ENCODE measurements at places on chromosomes 1 and 21.

GRCh38 chr1:192903142-192903541 is 94.3 kb downstream of the RGS2 start:
- no peak for DNase-seq

DNA sequence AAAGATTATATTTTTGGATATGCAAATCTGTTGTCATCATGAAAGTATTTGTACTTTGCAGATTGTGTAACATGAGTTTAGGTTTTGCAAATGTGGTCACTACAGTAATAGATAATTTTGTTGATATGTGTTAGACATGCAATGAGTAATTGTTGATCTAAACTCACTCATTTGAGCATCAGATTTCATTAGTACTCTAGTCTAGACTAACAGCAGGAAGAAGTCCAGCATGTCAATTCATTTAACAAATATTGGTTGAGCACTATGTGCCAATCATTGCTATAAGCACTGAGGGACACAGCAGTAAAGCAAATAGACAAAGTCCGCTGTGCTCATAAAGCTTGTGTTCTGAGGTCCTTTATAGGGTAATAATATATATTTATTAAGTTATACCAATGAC is 350.0 kb downstream of the USP25 start:
- DNase-seq: no peak

GRCh38 chr21:46092026-46092764 is 5.7 kb upstream of the COL6A2 start:
- DNase-seq: no peak

GRCh38 chr1:53616927-53617326 is 122.0 kb downstream of the GLIS1 start:
- no peak for DNase-seq

DNA sequence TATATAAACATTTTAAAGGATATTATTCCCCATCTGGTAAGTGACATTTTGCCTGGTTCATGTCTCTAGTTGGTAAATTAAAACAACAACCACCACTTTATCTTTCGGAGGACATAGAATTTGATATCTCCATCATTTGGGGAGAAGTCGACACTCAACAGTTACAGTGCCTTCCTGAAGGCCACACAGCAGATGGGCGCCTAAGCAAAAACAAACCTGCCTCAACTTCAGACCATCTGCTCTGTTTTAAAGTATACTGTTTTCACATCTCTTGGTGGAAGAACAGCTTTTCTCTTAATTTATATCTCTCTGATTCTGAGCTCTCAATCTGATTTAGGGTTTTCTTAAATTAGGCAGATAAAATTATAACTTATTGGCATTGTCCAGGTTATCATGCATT is 282.2 kb downstream of the RYR2 start:
- no peak for DNase-seq

DNA sequence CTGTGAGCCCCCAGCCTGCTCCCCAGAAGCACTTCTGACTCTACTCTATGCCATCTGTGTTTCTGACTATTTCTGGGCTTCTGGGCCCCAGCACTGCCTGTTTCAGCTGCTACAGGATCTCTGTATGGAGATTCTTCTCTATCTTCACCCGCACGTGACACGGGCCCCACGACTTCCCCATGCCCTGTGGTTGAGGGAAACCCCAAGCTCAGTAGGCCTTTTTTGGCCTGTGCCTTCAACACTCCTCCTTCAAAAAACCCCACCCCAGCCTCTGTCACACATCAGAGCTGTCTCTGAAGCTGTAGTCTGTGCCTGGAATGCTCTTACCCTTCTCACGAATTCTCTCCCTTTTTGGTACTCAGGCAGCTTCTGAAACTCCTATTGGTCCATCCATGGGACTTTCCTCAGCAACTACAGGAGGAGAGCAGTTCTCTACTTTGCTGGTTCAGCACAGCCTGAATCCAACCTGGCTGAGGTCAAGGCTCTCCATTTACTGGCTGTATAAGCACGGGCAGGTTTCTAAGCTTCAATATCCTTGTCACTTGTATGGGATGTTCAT is 2.0 kb upstream of the NID1 start:
- peak; percentile 31 for DNase-seq

DNA sequence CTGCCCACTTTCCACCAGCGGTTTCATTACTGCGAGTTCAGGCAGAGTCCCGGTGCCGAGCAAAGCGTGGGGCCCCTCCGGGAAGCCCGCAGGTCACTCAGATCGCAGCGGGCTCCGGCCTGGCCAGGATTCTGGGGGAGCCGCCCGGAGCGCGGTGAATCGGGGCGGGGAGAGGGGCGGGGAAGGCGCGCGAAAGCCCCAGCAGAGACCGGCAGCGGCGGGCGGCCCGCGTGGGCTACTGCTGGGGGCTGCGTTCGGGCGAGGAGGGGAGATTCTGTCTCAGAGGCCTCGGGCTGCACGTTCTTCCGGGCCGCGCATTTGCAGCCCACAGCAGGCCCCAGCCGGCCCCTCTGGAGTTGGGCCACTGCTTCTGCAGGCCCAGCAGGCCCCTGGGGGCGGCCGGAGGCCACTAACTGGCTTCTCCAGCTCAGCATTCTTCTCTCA is 64.7 kb downstream of the SCCPDH start:
- no peak for DNase-seq

DNA sequence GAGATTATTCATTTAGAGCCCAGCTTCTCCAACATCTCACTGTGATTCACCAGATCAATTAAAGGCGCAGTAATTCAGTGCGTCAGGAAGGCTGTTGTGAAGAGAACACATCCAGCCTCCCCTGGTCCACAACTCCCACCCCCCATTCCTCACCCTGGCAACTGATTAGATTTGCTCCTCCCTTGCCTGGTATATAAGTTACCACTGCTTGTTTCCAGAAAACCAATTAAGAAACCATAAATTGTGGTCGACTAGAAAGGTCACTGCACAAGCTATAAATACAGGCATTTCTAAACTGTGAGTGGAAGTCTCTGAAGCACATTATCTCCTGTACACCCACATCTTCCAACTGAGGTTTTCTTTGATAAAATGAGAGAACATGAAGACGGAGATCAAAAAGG is 41.9 kb downstream of the FAM163A start:
- DNase-seq: no peak

- no peak for DNase-seq
These were observed 160.1 kb downstream of the FASLG start for GRCh38 chr1:172818841-172819527.

DNA sequence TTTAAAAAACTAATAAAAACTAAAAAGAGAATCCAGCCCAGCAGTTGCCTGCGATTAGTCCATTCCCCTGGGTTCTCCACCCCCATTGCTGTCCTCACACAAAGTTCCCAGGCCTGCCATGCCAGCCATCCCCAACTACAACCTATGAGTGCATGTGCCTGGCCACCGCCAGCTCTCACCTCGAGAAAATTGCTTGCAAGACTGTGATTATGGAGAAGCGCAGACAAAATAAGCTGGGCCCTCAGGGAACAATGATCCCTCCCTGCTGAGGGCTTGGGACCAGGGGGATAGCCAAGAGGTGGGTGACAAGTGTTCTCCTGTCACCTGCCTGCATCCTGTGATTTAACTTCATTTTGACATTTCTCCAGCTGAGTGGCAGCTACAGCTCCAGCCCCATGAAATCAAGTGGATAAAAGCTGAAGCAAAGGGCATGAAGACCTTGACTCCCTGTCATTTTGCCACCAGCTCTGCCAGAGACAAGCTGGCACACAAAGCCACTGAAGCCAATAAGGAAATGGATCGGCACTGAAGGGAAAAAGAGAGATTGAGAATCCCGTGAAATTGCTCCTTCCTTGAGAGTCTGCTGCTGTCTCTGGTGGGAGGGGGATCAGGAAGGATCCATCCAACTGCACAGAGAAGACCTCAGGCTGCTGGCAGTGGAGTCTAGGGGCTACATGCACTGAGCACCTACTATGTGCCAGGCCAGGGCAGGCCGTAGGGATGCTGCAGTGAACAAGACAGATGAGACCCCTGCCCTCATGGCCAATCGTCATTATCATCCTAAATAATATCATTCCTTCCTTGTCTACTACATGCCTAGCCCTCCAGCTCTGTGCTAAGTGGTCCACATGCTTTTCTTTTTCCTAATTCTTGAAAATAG is 40.7 kb downstream of the MATN1 start:
- DNase-seq: no peak

DNA sequence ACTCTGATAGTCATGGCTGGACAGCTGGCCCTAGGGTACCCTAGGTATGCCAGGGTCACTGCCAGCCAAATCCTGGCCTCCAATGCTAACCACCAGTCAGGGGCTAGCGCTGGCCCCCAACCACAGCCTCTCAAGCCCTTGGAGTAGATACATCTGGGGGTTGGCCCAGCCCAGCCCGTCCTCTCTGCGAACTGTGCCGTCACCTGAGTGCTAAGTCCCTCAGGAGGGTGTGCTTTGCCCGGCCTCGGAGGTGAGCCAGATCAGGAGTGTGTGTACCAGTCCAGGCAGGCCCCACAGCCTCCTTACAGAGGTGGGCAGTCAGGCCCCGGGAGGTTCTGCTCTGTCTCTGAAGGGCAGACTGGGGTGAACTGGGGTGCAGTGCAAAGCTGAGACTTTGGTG is 34.0 kb upstream of the DISP3 start:
- no peak for DNase-seq

DNA sequence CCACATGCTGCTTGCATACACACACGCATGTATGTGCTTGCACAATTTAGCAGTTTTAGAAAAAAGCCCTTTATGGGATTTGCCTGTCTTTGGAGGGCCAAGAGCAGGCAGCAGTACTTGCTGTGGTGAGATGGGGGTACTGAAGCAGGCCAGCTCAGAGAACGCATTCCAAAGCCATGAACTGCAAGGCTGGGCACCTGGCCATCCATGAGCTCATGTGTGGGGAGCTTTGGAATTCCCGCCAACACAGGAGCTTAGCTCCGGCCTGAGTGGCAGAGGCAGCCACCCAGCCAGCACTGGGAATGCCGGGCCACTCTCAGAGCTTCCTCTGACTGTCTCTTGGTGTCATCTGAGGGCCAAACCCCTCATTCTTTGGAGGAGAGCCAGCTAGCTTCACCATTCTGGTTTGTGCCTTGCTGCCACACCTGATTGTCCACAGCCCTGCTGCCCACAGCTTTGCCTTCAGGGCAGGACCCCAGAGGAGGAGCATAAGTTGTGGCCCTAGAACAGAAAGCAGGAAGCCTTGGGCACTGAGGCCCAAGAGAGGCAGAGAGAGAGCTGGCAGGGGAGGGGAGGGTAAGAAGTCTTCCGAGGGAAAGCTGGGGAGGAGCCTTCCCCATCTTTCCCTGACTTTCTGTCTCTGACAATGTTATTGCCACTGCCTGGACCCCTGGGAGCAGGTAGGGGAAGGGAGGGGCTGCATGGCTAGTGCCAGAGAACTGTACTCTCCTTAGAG is 92.1 kb upstream of the POU3F1 start:
- DNase-seq: no peak

GRCh38 chr21:43869486-43870325 is 4.7 kb downstream of the AGPAT3 start:
- no peak for DNase-seq

GRCh38 chr1:247274605-247275256 is 18.9 kb downstream of the VN1R5 start:
- DNase-seq: no peak

GRCh38 chr1:96749618-96750017 is 28.0 kb downstream of the PTBP2 start:
- DNase-seq: no peak

- DNase-seq: no peak
These were observed 462.8 kb upstream of the NFIA start for GRCh38 chr1:60619581-60619980.

GRCh38 chr1:246632281-246633168 is 66.3 kb downstream of the CNST start:
- DNase-seq: no peak

DNA sequence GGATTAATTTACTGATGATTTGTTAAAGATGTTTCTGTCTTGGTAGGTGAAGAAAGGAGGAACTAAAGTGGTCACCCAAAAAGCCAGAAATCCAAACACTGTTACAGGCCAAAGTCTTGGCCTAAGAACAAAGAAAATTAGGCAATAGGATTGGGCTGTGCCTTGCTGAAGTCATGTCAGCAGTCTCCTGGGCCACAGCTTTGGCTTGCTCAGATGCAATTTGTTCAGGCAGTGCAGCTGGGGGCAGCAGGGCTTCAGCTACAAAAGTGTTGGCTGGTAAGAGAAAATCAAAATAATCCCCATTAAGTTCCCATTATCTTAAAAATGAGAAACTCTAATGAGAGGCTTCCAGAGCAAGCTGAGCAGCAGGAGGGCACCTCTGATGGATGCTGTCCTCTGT is 14.0 kb upstream of the RAP1A start:
- no peak for DNase-seq

DNA sequence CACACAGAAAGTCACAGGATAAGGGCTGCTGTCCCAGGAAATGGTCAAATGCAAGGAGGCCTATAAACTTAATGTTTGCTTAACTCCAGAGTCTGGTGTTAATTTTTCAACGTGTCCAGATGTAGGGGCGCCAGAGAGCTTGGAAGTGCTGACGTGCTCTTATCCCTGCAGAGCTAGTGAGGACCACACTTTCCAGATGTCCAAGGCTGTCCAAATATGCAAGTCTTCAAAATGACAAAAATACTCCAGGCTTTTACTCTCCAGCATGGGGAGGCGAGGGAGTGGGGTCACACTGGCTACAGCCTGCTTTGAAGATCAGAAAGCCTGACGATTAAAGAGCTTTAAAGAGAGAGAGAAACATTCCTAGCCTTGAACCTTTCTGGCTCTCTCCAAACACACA is 57.6 kb downstream of the ABCA4 start:
- DNase-seq: no peak

GRCh38 chr1:228863776-228864175 is 128.5 kb downstream of the RHOU start:
- no peak for DNase-seq

GRCh38 chr1:41578712-41579335 is 94.3 kb upstream of the EDN2 start:
- DNase-seq: no peak

DNA sequence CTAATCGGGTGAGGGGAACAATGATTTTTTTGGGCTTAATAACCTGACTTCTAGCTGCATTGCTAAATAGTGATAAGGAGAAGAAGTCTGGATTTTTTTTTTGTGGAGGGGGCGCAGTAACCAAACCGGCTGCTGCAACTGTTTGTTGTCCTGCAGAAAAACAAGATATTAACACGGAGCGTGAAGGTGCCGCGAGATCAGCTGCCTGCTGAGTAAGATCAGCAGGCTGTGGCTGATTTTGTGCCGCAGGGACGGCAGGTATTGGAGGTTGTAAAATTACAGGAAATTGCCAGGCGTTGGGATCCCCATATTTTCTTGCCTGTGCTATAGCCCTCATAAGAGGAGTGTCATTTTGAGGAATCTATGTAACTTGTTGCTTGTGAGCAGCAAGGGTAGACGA is 8.7 kb upstream of the LRRC47 start:
- no peak for DNase-seq

DNA sequence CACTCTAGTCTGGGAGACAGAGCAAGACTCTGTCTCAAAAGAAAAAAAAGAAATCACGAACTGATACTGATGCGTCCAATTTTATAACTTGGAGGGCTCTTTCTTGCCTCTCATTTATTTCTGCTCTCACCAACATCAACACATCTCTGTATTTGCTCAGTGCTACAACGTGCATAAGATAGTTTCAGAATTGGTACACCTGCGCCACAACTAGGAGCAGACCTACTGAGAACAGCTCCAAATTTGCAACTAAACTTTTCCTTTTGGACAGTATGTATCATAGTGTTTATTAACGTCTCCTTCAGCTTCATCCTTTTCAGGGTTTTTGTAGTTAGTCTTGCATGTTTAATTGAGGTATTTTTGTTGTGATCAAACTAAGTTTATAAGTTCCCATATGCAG is 27.7 kb downstream of the TRAPPC10 start:
- no peak for DNase-seq
